ENCODE measurements at places on chromosomes 5 and 9.

- no peak for DNase-seq
These were observed 82.9 kb downstream of the MEF2C start for GRCh38 chr5:88799938-88800535.

DNA sequence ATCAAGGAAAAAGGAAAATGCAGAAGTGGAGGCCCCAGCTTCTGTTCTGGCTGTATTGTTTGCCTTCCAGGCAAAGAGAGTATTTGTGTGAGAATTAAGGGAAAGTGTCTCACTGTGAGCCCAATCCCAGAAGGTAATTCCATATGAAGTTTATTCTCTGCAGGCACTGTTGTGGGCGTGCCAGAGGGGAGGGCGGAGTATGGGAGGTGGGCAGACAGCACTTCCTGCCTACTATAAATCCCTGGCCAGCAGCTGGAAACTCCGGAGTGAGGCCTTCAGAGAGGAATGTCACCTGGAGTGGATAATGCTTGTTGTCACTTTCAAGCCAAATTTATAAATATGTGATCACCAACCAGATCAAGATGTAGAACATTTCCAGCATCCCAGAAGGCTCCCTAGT, 209.5 kb downstream of the ARHGAP26 start:
- DNase-seq = no peak

DNA sequence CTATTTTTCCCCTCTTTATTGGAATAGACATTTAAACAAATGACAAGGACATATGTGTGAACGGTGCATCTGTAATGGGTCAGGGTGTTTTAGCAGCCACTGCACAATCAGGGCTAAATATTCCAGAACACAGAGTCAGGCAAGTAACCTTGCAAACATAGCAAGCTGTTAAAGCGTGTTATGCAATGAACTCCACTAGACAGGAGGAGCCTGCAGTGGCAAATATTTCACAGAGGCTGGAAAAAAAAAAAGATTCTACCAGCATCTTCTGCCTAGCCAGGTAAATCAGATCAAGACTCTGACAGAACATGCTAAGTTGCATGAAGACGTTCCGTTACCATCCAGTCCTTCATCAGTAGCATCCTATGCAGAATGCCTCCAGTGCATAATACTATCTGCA, 171.8 kb downstream of the SEMA5A start:
- DNase-seq = no peak

DNA sequence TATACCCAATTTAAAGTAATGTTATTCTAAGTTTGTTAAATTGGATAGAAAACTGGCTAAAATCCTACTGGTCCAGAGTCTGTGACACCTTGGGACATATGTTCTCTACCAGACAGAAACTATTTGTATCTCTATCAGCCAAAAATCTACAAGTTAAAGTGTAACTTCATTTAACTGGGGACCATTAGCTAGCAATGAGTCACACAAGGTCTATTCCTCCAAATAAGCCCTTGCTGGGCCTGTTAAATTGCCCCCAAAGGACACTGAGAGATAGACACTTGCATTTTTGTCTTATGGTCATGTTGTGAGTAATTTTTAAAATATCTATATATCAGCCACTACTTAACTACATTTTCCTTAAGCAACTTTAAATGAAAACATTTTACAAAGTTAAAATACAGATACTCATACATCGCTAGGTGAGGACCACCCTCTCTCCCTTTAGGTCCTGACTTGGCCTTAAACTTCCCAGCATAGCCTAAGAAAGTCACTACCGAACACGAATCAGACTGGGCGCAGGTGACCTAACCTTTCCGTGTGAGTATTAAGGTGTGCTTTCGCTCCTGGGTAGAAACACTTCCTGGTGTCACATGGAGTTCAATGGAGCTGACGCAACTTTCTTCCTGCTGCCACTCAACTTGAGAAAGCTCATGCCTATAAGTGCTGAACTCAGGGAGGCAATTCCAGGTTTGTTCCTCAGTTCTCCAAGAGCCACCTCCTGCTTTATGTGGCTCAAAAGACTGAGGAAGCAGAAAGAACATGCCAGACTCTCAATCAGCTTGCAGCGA, 249.1 kb downstream of the DIRAS2 start:
- no peak for DNase-seq

DNA sequence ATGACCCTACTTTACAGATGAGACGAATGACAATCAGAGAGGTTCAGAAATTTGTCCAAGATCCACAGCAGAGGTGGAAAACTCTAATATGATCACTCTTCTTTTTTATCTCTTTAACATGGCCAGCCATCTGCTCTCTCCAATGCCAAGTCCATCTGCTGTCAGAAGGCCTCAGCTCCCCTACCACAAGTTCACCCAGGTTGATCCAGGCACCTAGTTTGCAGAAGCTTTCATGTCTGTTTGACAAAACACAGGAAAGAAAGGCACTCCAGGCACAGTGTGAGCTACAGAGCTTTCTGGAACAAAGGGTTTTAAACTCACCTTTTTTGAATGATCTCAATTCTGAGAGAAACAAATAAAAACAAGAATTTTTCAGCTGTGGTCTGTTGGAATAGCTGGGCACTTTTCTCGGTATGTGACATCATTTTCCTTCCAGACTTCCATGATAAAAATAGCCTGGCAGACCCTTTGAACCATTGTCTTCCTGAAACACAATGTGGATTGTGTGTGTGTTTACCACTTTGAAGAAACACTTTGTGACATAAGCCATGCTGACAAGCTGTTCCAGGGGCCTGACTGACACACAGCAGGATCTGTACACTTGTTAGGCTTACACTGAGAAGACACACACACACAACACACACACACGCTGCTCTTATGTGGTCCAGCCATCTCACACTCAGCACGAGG, 214.3 kb downstream of the AGTPBP1 start:
- DNase-seq = no peak

- no peak for DNase-seq
These were observed 190.1 kb downstream of the ATPSCKMT start for GRCh38 chr5:10059556-10059955.

DNA sequence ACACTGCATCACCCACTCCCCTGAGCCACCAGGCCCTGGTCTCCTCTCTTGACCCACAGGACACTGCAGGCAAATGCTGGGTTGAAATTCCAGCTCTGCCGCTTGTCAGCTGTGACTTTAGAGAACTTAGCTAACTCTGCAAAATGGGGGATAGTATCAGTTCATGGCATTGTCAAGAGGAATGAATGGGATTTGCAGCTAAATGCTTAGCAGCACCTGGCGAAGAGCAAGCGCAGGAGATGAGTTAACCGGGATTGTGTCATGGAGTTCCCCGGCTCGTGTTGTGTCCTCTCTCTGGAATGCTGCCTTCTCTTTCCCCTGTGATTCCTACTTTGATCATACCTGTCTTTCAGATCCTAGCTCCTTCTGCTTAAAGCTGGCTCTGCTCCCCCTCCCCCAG, 67.1 kb downstream of the DAB2IP start:
- DNase-seq = no peak

GRCh38 chr5:14204785-14205321, 61.7 kb downstream of the TRIO start:
- no peak for DNase-seq

DNA sequence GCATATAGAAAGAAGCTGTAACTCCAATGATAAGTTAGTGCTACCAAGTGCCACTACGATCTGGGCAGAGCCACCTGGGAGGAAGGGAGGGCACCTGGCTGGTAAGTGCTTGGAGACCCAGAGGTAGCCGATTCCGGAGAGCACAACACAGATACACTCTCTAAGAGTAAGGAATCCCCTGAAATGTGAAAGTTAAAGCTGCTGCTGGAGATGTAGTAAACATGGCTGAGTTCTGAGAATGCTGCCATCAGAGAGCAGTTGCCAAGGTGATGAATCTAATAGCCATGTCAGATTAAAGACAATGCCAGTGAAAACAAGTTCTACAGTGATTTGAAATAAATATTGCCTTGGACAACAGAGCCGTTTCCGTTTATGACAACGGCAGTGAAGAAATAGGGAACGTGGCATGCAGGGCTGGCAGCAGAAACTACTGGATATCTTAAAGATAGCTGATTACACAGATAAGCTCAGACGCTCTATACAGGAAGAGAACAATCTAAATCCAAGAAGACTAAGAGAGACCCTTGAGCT, 561.2 kb upstream of the C9orf72 start:
- DNase-seq = peak; percentile 14

DNA sequence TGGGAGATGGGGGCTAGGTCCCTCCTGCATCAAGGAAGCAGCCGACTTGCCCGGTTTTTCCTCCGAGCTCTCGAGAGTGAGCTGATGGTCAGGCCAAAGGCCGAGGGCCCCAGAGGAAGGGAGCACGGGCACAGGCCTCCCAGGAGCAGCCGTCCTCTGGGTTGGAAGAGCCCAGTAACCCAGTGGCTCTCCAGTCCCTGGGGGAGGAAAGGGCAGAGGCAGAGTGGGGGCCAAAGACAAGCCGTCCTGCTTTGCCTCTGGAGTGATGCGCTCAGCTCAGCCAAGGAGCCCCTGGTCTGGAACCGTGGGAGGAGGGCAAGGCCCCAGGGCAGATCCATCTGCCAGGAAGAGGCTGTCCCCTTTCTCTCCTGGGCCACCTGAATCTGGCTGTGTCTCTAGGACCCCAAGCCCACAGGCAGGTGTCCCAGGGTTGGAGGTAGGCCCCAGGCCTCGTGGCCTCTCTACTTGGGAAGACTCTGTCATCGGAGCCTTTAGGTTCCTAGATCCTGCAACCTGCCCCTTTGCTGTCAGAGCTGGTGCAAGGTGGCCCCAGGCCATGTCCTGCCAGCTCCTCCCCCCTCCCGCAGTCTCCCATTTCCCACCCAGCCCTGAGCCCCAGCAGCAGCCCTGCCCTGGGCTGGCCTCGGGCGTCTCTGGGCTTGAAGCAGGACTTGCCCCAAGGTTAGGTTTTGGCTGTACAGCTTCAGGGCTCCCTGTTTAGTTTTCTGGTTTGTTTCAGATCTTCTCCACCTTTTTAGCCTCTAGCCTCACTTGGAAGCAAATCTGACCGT, 224.1 kb downstream of the CACNA1B start:
- no peak for DNase-seq

- DNase-seq = no peak
These were observed 107.0 kb upstream of the RETREG1 start for GRCh38 chr5:16723821-16724220.

- no peak for DNase-seq
These were observed 38.8 kb downstream of the PRELID2 start for GRCh38 chr5:145796318-145796717.

GRCh38 chr9:76616780-76617179, 147.5 kb upstream of the PCA3 start:
- DNase-seq = no peak

DNA sequence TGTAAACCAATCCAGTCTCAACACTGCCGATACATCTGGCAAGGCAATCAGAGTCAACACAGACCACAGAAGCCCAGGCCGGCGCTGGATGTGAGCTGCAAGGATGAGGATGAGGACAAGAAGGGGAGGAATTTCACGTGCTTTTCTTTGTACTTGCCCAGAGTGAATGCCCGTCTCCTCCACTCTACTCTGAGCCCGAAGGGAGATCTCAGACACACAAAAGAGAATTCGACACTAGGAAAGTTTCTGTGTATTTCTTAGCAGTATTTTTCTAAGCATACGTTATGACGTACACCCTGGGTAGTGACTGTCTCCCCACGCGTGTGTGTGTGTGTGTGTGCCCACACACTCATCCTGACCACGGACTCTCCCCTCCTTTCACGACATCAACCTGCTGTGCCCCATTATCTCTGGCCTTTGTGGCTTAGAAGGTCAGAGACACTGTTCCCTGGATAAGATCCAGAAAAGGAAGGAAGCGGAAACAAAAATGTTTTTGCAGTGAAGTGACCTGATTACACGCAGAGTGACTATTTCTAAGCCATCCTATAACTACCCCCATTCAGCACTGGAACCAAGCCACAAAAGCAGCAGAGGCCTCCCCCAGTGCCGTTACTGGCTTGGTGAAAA, 227.3 kb upstream of the DAPK1 start:
- DNase-seq = no peak
